ENCODE measurements at places on chromosomes 13 and 19. TPM values are rescaled to one million over a fixed set of nuclear protein-coding genes. Genes with fewer than 3 reads are reported as not detected.

The IGFL2 gene
- not detected for total RNA-seq

The FAAP24 gene
- total RNA-seq: 2.9 TPM

The CEACAM3 gene
- total RNA-seq: not detected

The RGS9BP gene
- total RNA-seq: 0.18 TPM

The ILF3 gene
- total RNA-seq: 116 TPM

The ZNF256 gene
- total RNA-seq: 3.6 TPM

The UHRF1 gene
- total RNA-seq: 30.8 TPM

The ADGRE2 gene
- not detected for total RNA-seq

The KIR2DL1 gene
- not detected for total RNA-seq

The CAPS gene
- total RNA-seq: 3.5 TPM

The NFIC gene
- 43.8 TPM for total RNA-seq

The MAP1S gene
- total RNA-seq: 40.8 TPM

The CEACAM1 gene
- 0.38 TPM for total RNA-seq

The TINCR gene
- total RNA-seq: under 0.01 TPM

The VSIG10L gene
- total RNA-seq: 0.18 TPM

The ZNF560 gene
- total RNA-seq: 0.47 TPM

The FUT6 gene
- total RNA-seq: not detected

The KBTBD7 gene
- total RNA-seq: 5.1 TPM

The SERP2 gene
- total RNA-seq: 0.45 TPM

The HRC gene
- total RNA-seq: not detected

The ATP8B3 gene
- total RNA-seq: 1.2 TPM

The LHFPL6 gene
- total RNA-seq: 26.6 TPM

The PNMA8B gene
- total RNA-seq: 0.28 TPM

The SERPINE3 gene
- total RNA-seq: not detected

The ZNF880 gene
- 11.4 TPM for total RNA-seq

The NXNL1 gene
- not detected for total RNA-seq

The CEBPA gene
- total RNA-seq: 0.18 TPM

The FAM216B gene
- not detected for total RNA-seq

The CEACAM19 gene
- 1.3 TPM for total RNA-seq

The ALG11 gene
- total RNA-seq: 19.9 TPM

The ZNF492 gene
- 0.19 TPM for total RNA-seq

The ZSCAN1 gene
- not detected for total RNA-seq

The IRS2 gene
- total RNA-seq: 0.27 TPM

The GPR12 gene
- total RNA-seq: not detected

The ZNF491 gene
- total RNA-seq: 2.4 TPM

The ITGBL1 gene
- 48.5 TPM for total RNA-seq

Measured in endothelial cell of coronary artery (primary cell).